NCI-H1417 (cell line): ENCODE measurements at places on chromosomes 6 and 20.

GRCh38 chr6:90080876-90081481 is 186.7 kb downstream of the GJA10 start:
- DNase-seq: no peak

GRCh38 chr6:75752365-75752764 is 3.3 kb downstream of the MYO6 start:
- DNase-seq: no peak

DNA sequence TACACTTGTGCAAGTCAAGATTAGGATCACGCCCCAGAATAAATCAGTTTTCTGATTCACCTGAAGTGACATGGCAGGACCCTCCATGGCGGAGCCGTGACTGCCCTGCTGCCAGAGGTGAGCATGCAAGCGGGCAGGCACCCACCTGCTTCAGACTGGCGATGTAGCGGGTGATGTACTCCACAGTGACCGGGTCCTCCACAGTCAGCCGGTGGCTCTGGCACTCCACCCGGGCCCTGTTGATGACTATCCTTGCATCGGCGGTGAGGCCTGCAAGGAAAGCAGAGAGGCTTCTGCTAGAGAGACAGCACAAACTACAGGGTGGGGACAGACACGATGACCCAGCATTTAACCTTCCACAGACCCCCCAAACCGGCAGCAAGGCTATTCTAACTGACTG is 3.6 kb downstream of the PSMA7 start:
- no peak for DNase-seq

GRCh38 chr6:75676377-75676776 is 72.7 kb upstream of the MYO6 start:
- DNase-seq: no peak

GRCh38 chr6:45112711-45113110 is 215.4 kb upstream of the RUNX2 start:
- DNase-seq: no peak

GRCh38 chr6:119227377-119227776 is 122.2 kb downstream of the MAN1A1 start:
- no peak for DNase-seq

- DNase-seq: no peak
Measured at GRCh38 chr6:121697921-121698320, 262.5 kb downstream of the GJA1 start.
